GM19239 (cell line): ENCODE measurements at places on chromosomes 7 and 10.

DNA sequence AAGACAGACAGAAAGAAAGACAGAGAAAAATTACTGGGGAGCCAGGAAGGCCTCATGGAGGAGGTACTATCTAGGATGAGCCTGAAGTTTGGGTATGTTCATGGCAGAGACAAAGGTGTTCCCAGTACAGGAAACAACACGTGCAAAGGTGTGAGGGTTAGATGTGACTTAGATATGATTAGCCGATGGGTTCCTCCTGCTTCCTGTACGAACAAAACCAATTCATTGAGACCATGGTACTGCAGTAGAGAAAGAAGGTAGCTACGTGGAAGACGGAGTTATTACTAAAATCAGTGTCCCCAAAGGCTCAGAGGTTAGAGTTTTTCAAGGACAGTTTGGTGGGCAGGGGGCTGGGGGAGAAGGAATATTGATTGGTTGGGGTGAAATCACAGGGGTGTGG is 55.2 kb upstream of the CHST3 start:
- no peak for DNase-seq

- no peak for DNase-seq
Observed at GRCh38 chr7:40763319-40764287, 628.8 kb downstream of the SUGCT start.

DNA sequence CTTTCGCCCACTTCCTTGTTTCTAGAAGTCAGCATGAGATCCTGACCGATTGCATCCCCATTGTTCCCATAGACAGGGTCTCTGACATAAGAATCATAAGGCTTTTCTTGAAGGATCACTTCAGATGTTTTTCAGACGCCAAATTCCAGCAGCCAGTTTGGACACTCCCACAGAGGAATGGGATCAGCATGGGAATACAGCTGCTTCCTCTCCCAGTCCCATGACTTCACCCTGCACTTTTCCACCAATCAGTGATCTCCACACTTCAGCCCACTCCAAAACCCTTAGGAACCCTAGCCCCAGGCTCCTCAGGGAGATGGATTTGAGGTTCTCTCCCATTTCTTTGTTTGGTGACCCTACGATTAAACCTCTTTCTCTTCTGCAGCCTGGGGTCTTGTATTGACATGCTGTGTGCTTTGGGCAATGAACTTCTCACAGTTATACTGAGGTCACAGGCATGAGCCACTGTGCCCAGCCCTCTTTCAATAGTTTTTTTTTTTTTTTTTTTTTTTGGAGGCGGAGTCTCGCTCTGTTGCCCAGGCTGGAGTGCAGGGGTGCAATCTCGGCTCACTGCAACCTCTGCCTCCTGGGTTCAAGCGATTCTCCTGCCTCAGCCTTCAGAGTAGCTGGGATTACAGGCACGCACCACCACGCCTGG is 52.8 kb upstream of the CHST3 start:
- DNase-seq: no peak

- DNase-seq: no peak
Observed at GRCh38 chr7:118158766-118159165, 25.2 kb upstream of the LSM8 start.

- no peak for DNase-seq
Observed at GRCh38 chr7:129612112-129613015, 844 bp downstream of the NRF1 start.

DNA sequence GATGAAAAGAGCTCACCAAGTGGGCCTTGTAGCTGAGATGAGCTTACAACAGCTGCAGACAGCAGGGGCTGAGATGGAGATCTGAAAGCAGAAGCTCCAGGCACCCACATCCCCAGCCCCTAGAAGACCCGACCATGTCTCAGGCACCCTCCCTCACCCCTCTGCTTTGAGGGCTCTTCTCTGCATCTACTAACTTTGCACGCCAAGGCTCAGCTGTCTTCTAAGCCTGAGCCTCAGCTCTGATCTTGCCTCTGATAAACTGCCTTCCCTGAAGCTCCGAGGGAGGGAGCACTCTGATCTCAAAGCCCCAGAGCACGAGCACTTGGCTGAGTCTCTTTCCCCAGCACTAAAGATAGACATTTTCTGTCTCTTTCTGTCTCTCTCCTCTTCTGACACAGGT is 42.0 kb downstream of the ANXA8 start:
- DNase-seq: no peak

DNA sequence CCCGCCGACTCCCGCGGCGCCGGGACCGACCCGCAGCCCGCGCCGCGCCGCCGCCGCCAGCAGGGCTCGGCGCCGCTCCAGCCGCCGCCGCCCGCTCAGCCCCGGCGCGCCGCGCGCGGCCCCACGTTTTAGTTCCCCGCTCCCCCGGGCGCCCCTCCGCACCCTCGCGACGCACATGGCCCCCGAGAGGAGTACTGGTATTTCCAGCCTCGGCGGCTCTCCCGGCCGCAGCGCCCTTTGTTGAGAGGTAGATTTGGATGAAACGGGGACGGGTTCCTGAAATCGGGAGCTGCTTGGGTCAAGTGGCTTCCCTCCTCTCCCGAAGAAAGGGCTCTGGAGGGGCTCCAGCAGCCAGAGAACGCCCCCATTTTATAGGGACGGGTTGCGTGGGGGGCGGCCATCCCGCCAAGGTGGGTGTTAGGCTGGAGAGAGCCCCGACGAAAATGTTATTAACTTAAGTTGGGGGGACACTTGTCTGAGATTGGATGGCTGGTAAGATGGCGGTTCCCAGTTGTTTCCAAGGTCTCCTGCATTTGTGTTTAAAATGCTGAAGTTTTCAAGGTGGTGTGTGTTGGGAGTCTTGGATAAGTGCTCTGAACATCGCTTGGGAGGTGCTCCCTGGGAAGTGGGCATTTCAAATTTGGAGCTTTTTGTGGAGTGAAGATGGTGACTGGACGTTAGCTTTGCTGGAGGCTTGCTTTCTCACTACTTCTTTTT is 1.2 kb downstream of the BMI1 start:
- no peak for DNase-seq

GRCh38 chr7:107661081-107661864 is 645 bp downstream of the SLC26A4 start:
- no peak for DNase-seq

GRCh38 chr7:55484241-55484640 is 88.1 kb downstream of the VOPP1 start:
- no peak for DNase-seq

GRCh38 chr10:29993319-29993915 is 66.0 kb downstream of the JCAD start:
- DNase-seq: no peak

- DNase-seq: no peak
Observed at GRCh38 chr10:91115618-91116390, 104.7 kb upstream of the PCGF5 start.

GRCh38 chr10:80770239-80770638 is 232.5 kb downstream of the SH2D4B start:
- no peak for DNase-seq

- DNase-seq: no peak
Observed at GRCh38 chr7:135888740-135889139, 88.4 kb downstream of the MTPN start.

DNA sequence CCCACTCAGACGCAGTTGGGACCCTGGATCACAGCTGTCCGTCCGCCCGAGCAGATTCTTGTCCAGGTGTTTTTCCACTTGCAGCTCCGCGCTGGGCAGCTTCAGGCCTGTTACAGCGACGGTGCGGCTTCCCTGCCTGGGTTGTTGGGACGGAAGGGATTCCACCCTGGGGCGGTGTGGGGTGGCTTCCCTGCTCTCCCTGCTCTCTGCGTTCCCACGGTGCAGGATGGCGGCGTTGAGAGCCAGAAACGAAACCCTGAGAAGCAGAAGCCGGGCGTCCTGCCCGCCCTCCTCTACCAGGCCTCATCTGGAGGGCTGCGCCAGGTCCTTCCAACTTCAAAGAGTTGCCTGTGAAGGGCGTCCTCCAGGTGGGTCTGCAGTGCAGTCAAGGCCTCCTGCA is 194.4 kb downstream of the ADARB2 start:
- DNase-seq: no peak

- no peak for DNase-seq
Observed at GRCh38 chr7:149180722-149181449, 14.5 kb upstream of the ZNF282 start.

DNA sequence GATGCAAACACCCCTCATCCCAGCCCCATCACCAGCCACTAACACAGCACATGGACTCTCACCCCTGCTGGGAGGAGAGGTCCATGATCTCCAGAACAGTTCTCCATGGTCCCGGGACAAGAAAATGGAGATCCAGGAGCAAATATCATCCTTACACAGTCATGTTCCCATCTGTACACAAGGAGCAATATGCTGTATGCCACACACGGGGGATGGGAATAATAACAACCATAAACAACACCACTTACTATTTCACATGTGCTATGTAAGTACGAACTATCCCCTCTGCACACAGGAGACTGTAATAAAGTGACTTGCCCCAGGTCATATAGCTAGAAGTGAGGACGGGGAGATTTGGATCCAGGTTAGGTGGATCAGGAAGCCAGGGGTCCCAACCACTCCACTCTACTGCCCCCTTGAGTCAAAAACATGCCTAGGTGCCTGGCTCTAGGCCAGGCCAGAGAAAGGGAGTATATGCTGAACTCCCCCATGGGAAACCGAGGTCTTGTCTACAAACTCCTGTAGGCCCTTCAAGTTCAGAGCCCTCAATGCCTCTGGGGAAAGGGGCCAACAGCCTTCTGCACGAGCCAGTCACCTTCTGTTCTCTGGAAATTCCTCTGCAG is 34.1 kb downstream of the LRRC20 start:
- DNase-seq: no peak

GRCh38 chr10:98006266-98006665 is 24.2 kb downstream of the CRTAC1 start:
- no peak for DNase-seq

- DNase-seq: no peak
Observed at GRCh38 chr7:27863880-27864279, 123.9 kb downstream of the TAX1BP1 start.
